T-cell (primary cell): ENCODE measurements at places on chromosomes 11 and 22.

- no peak overlapping the region for H3K4me3 ChIP-seq
- no peaks in the 10 kb centered on the region for H3K36me3 ChIP-seq
- no peaks in the 10 kb centered on the region for H3K4me1 ChIP-seq
- H3K27me3 ChIP-seq = no peaks in the 10 kb centered on the region
- no peak for DNase-seq
These were observed 477.7 kb upstream of the CADM1 start for GRCh38 chr11:115981814-115982471.

GRCh38 chr22:22661275-22661674 lies 16.9 kb downstream of the GGTLC2 start:
- no peaks in the 10 kb centered on the region for H3K36me3 ChIP-seq
- H3K27me3 ChIP-seq = peaks cover 13% of the 10 kb centered on the region
- H3K27ac ChIP-seq = no peak overlapping the region
- DNase-seq = no peak
- H3K4me3 ChIP-seq = no peak overlapping the region

- H3K4me3 ChIP-seq = no peak overlapping the region
- H3K27me3 ChIP-seq = no peaks in the 10 kb centered on the region
- no peak overlapping the region for H3K27ac ChIP-seq
- H3K4me1 ChIP-seq = no peaks in the 10 kb centered on the region
- DNase-seq = no peak
These were observed 45.4 kb upstream of the GLYAT start for GRCh38 chr11:58776891-58777710.

- DNase-seq = no peak
- no peaks in the 10 kb centered on the region for H3K36me3 ChIP-seq
- no peaks in the 10 kb centered on the region for H3K4me1 ChIP-seq
- no peak overlapping the region for H3K4me3 ChIP-seq
- no peak overlapping the region for H3K27ac ChIP-seq
These were observed 23.8 kb upstream of the DEPDC7 start for GRCh38 chr11:32991898-32992297.

DNA sequence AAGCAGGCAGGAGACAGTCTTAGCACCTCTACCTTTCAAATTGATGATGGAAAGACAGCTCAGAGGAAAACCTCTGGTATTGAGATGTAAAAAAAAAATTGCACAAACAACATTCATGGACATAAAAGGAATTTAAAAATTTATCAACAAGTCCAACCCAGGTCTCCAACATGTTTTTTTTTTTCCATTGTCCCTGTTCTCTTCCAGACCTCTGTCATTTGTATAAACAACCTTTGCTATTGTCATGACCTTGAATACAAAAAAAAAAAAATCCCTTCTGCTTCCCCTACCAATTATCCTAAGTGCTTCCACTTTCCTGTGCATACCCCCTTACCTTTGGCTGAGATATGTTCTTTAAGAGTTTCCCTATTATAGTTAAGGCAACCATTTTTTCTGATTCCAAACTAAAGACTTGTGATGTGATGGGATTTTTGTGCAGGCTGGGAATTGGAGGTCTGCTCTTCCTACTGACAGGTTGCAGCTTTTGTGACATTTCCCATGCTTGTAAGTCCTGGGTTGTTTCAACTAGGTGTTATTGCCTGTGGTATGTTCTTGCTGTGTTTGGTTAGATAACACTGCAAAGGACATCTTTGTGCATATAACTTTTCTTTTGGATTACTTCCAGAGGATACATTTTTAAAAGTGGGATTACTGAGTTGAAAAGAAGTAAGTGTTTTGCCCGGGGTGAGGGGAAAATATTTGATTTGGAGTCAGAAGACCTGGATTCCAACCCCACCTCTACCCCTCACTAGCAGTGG lies 67.1 kb downstream of the KIAA1671 start:
- no peak overlapping the region for H3K4me3 ChIP-seq
- DNase-seq = no peak
- H3K27ac ChIP-seq = no peak overlapping the region
- no peaks in the 10 kb centered on the region for H3K36me3 ChIP-seq
- H3K27me3 ChIP-seq = no peaks in the 10 kb centered on the region
- no peaks in the 10 kb centered on the region for H3K4me1 ChIP-seq
